Effector CD4-positive, alpha-beta T cell (primary cell): ENCODE measurements at places on chromosomes 12 and 14.

DNA sequence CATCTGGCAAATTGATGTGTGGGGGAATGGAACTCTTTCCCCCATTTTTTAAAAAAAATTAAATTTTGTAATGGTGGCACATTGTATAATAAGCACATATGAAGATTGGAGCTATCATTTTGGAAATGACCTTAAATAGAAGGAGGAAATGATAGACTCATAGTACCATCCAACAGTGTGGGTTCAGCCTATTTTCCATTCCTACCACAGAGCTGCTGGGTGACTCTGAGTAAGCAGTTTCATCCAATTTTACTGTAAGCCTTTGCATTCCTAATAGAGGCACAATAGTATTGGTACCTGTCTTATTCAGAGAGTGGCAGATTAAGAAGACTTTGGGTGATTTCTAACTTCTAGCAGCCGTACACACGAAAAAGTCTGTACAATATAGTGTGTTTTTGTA lies 304.5 kb downstream of the RAD51B start:
- no peak for DNase-seq

DNA sequence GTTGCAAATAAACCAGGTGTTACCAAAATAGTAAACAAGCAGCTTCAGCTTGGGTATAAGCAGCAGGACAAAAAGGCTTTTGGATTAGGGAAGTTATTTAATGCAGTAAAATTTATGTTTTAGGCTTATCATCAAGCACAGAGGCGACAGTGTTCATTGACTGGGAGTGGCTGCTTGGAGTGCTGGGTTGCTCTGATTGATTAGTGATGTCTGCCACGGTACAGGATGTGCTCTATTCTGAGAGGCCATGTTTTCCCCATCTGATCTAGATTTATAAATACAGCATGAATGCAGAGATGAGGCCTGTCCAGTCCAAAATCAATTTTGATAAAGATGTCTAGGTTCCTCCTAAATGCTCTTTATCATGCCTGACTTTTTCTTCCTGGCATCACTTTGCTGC lies 83.5 kb downstream of the MAP1LC3B2 start:
- DNase-seq: no peak

DNA sequence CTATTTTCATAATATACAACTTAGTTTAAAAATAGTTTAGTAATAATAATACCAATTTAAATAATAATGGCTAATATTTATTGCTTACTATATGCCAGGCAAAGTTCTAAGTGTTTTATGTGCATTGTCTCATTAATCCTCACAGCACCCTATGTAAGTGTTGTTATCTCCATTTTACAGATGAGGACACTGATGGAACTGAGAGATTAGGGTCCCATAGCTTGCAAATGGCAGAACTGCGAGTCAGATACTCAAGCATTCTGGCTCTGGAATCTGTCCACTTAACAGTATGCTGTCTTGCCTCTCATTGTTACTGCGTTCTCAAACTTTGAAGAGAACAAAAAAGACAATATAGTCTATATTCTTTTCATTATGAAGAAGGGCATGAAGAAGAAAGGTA lies 19.0 kb downstream of the AP5M1 start:
- no peak for DNase-seq

DNA sequence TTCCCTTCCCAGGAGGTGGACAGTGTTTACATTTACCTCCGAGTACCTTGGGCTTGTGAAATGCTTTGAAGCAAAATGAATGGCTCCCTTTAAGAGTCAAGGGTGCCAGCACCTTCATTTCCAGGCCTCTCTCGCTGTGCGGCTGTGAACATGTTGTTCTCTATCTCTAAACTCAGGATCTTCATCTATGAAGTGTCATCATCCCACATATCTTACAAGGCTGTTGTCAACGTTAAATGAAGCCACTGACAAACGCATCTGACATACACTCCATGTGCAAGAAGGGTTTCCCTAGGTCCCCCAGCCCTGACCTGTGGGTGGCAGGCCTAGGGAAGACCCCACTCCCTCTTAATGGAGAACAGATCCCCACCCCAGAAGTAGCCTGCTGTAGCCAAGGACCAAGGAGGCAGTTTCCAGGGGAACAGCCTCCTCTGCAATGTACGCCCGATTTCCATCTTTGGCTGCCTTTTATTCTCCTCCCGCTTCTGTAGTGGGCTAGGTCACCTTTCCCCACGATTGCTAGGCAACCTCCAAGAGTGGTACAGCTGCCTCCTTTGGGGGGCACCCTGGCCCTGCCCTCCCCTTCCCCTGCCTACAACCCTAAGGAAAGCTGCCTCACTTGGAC lies 7.6 kb downstream of the ACTN1 start:
- no peak for DNase-seq

GRCh38 chr14:51666826-51667225 lies 15.1 kb downstream of the FRMD6 start:
- no peak for DNase-seq

GRCh38 chr12:44076871-44077270 lies 241.0 kb downstream of the TMEM117 start:
- DNase-seq: no peak

- no peak for DNase-seq
Observed at GRCh38 chr12:32476446-32476845, 77.1 kb downstream of the FGD4 start.

GRCh38 chr12:51744235-51744634 lies 104.3 kb downstream of the FIGNL2 start:
- DNase-seq: no peak
